Myometrial cell (primary cell): ENCODE measurements at places on chromosomes 3 and 15. TPM values are rescaled to one million over a fixed set of nuclear protein-coding genes. Genes with fewer than 3 reads are reported as not detected.

Gene MEGF11
- not detected in 2 replicates for total RNA-seq

Gene GRIP2
- under 0.01 and 0.35 TPM in 2 replicates for total RNA-seq

Gene ADAMTS9
- total RNA-seq: 0.58 and 0.71 TPM in 2 replicates

Gene C2CD4B
- not detected in 2 replicates for total RNA-seq

Gene ANKDD1A
- 0.35 and 1.7 TPM in 2 replicates for total RNA-seq

Gene MFN1
- 38.9 and 40.4 TPM in 2 replicates for total RNA-seq

Gene COL6A6
- not detected in 2 replicates for total RNA-seq

Gene CCDC33
- total RNA-seq: 0.29 and 1.6 TPM in 2 replicates

Gene HDDC3
- total RNA-seq: 9.2 and 20.7 TPM in 2 replicates

Gene SKOR1
- total RNA-seq: under 0.01 TPM in 1 of 2 replicates, not detected in the other

Gene CADPS
- total RNA-seq: under 0.01 and 0.71 TPM in 2 replicates

Gene OR5K2
- not detected in 2 replicates for total RNA-seq

Gene TMEM207
- total RNA-seq: not detected in 2 replicates

Gene ARPIN
- total RNA-seq: 6.1 and 9.7 TPM in 2 replicates

Gene SNX22
- total RNA-seq: 0.18 TPM in 1 of 2 replicates, not detected in the other

Gene CFAP100
- total RNA-seq: not detected in 2 replicates

Gene GASK1A
- 0.58 and 1.1 TPM in 2 replicates for total RNA-seq

Gene LMLN
- 4.9 and 8.7 TPM in 2 replicates for total RNA-seq
